ENCODE measurements at places on chromosomes 5 and 9. TPM values are rescaled to one million over a fixed set of nuclear protein-coding genes. Genes with fewer than 3 reads are reported as not detected.

- DNase-seq = no peak
These were observed 1.8 kb downstream of the CDKN2B-AS1 start for GRCh38 chr9:21996438-21996837.

DNA sequence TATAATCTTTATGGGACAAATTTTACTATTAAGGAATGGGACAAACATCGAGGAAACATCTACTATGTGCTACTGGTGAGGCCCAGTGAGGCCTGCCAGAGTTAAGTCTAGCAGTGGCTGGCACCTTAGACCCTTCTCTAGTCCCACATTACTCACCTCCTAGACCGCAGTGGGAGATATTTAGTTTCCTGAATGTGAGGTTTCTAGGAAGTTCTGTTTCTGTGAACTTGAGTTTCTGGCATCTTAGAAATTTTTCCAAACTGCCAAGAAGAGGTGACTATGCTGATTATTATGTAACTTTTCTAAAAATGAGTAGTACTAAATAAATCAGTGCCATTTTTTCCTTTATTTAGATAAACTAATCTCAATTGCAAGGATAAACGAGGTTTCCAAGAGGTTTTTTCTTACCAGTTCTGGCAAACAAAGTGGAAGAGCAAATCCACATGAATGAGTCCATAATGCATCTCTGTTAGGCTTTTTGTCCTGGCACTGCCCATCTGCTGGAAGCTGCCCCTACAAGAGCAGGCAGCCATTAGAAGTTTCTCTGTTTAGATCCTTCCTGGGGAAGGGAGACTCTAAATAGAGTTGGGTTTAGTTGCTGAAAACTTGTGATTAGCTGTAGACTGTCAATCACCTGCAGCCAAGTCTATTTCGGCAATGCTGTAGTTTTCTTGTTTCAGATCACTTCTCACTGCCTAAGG is 348.7 kb downstream of the MAN2A1 start:
- DNase-seq = no peak

GRCh38 chr9:116394894-116395698 is 241.5 kb downstream of the PAPPA start:
- DNase-seq = no peak

- DNase-seq = peak; percentile 94
These were observed 156.1 kb upstream of the SEMA6A start for GRCh38 chr5:116730706-116731105.

DNA sequence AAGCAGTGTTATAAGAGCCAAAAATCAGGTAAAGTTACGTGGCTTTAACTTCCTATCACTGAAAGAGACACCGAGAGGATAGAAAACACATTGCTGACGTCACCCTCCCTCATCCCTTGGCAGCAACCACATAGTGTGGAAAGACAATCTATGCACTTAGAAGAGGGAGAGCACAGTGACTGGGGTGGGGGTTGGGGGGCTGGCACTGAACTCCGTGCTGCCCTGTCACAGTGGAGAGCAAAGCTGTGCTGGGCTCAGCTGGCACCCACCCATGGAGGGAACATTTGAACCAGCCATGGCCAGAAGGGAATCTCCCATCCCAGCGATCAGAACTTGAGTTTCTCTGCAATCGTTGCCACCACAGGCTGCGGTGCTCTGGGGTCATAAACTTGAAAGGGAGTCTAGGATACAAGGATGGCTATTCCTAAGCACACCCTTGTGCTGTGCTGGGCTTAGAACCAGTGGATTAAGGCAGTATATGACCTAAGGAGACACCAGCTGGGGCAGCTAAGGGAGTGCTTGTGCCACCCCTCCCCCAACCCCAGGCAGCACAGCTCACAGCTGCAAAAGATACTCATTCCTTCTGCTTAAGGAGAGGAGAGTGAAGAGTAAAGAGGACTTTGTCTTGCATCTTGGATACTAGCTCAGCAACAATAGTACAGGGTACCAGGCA is 73.4 kb downstream of the KIAA0825 start:
- DNase-seq = no peak

- DNase-seq = no peak
These were observed 6.4 kb upstream of the TEX48 start for GRCh38 chr9:114688379-114688778.

GRCh38 chr9:110579862-110580219 is 300 bp upstream of the SVEP1 start:
- peak; percentile 88 for DNase-seq

DNA sequence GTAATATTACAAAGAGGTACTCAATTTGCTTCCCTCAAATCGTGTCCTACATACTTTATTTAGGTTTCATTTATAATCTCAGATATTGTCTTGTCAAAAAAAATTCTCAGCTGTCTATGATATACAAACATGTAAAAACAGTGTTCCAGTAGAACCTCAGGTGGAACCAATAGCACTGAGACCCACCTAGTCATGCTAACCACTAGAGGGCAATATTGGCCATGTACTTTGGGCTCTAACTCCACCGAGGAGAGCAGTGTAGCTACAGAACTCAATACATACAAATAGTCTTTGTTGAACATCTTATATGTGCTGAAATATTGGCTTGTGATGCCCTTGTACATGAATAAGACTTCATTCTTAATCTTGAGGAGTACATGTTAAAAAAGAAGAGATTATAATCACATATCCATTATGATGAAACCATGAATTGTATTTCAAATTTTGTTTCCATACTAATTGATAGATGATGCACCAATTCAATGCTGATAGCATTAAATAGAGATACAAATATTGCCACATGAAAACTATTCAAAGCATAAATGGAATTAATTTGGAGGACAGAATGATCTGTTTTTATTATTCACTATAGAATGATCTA is 71.2 kb upstream of the CNTLN start:
- DNase-seq = peak; percentile 46

- no peak for DNase-seq
These were observed 16.3 kb upstream of the FYB1 start for GRCh38 chr5:39235648-39236047.

GRCh38 chr5:106906199-106906598 is 764.5 kb downstream of the EFNA5 start:
- no peak for DNase-seq

- DNase-seq = no peak
These were observed 43.2 kb downstream of the ADAMTS12 start for GRCh38 chr5:33848554-33848953.

GRCh38 chr5:173246511-173246910 is 11.5 kb upstream of the NKX2-5 start:
- DNase-seq = no peak

DNA sequence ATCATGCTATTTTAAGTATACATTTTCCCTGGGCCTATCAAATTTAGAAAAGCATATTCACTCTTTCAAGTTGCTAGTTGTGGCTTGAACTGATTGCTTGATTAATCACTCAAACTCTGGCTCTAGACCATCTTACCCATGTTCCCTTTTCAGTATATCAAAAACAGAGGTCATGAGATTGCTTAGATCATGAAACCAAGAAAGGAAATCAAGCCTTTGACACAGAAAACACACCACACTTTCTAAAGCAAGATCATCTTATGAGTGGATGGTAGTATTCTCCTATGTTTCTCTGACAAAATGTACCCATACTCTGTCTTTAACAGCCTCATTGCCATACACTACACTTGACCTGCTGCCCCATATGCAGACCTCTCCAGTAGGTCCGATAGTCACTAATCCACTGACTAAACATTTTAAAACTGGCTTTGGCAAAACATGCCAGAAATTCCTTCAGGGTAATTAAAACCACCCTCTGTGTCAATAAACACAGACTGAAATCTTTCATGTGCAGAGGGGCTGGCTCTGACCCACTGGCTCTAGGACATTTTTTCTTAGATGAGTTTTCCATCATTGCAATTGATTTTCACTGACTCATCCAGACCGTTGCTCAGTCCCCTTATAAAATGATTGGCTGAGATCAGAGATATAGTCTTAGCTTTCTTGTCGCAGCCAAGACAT is 18.2 kb downstream of the PPP2R2B start:
- no peak for DNase-seq

DNA sequence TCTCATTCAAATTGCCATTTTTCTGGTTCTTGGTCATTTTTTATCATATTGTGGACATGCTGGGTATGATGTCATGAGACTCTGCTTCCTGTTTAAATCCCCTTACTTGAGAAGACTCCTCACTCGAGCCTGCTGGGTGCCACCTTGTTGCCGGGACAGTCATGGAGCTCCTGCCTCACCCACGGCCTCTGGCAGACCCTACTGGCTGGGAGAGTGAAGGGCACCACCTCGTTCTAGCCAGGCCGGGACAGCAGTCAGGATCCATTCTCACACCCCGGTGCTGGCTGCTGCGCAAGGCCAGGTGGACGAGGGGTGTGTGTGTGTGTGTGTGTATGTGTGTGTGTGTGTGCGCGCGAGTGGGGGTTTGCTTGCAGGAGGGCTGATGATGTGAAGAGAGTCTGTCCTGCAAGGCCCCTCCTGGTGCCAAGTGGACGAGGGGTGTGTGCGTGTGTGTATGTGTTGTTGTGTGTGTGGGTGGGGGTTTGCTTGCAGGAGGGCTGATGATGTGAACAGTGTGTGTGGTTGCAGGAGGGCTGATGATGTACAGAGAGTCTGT is 4.4 kb downstream of the CEP72 start:
- DNase-seq = no peak

DNA sequence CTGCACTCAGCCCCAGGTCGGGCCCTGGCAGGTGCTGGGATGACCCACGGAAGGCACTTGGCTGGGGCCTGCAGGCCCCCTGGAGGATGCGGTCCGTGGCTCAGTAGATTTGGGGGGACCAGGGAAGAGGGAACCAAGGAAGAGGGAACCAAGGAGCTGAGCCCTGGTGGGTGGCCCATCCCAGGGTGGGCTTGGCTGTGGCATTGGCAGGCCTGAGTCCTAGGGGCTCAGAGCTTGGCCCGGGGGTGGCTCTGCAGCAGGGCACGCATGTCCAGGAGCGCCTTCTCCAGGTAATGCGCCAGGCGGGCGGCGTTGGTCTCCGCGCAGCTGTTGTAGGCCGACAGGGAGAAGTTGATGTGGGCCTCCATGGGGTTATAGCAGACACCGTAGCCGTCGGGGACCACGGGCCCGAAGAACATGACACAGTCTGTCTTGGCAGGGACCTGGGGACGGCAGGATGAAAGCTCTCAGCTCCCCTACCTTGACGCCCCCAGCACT is 14.3 kb downstream of the DOLPP1 start:
- no peak for DNase-seq

DNA sequence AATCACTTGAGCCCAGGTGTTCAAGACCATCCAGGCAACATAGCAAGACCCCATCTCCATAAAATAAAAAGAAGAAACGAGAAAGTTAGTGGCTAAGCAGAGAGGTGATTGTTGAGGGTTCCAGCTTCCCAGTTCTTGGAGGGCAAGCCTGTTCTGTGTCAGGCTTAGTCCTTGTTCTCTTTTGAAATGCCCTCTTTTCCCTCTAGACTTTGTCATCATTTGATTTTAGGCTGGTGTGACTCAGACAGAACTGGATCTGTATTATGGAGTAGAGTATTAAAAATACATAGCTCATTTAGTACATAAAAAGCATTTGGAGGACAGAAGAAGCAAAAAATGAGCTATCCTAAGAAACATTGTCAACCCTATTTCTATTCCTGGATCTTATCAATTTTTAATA is 159.4 kb downstream of the CD180 start:
- no peak for DNase-seq

Gene C1QTNF2
- 31.8 TPM for polyA plus RNA-seq

Gene MARCHF11
- polyA plus RNA-seq = not detected

Gene FBP2
- polyA plus RNA-seq = 35.3 TPM

Gene APBA1
- polyA plus RNA-seq = 5.3 TPM

Gene NSG2
- polyA plus RNA-seq = 0.48 TPM

Gene TMEFF1
- polyA plus RNA-seq = 2.3 TPM

Gene SPINK7
- not detected for polyA plus RNA-seq

Gene FAXDC2
- polyA plus RNA-seq = 13.0 TPM

Gene SELENOP
- polyA plus RNA-seq = 114 TPM

Measured in muscle of leg (tissue), 16 donors.